T-cell (primary cell): ENCODE measurements at places on chromosomes 3 and 15.

DNA sequence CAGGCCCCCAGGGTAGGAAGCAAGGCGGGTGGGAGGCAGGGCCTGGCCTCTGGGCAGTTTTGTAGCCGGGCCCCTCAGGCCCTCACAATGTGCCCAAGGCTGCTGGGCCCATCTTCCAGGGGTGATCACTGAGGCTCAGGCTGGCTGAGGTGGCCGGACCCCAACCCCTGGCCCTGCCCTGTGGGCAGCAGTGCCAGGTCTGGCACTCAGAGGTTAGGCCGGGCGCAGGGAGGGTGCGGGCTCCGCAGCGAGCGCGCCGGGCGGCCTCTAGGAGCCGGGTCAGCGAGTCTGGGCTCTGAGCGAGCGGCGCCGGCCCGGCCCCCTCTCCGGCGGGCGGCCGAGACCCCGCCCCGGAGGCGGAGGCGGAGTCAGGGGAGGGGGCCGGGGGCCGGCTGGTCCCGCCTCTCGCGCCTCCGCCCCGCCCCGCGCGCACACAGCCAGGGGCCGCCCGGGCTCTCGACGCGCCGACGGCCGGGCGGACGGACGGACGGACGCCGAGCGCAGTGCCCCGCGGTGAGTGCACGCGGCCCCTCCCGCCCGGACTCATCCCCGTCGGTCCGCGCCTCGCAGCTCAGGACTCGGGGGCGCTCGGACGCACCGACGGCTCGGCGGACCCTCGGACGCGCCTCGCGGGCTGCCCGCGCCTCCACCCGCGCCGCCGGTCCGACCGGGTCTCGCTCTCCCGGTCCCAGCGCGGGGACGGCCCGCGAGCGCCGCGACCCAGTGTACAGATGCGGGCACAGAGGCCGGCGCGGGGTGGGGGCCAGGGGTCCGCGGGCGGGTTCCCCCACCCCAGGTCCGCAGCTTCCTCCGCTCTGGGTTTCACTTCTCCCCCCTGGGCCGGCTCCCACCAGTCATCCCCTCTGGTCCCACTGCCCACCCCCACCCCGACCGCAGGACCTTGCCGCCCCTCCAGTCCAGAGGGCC is at the start of gene FBLN2:
TSS of gene FBLN2 (plus strand) at position 430 of the 927 bp plus-strand sequence. CDS start 21,231 bp downstream, outside the sequence.
- H3K4me1 ChIP-seq: peaks cover 54% of the 10 kb centered on the region
- H3K27me3 ChIP-seq: peaks cover 77% of the 10 kb centered on the region
- no peak for DNase-seq
- H3K27ac ChIP-seq: no peak within 1 kb of the TSS
- no peak within 1 kb of the TSS for H3K4me3 ChIP-seq

DNA sequence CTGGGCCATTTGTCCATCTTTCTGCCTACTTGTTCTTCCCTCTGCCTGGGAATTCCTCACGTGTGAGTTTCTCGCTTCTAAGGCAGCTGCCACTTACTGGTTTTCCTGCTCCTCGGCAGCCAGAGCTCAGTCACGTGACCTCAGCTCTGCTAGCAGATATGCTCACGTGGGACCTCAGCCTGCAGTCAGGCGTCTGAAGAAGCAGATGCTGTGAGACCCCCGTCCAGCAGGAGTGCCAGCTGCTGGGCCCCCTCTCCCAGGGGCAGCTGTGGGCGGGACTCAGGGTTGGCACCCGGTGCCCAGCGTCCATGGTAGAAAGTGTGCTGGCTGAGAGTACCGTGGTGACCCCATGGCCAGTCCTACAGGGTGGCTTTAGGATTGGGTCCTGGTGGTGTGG is 161.3 kb upstream of the TLE3 start:
- DNase-seq: peak; percentile 47
- peaks cover 4% of the 10 kb centered on the region for H3K27me3 ChIP-seq
- H3K4me3 ChIP-seq: peak overlapping the region; percentile 49

DNA sequence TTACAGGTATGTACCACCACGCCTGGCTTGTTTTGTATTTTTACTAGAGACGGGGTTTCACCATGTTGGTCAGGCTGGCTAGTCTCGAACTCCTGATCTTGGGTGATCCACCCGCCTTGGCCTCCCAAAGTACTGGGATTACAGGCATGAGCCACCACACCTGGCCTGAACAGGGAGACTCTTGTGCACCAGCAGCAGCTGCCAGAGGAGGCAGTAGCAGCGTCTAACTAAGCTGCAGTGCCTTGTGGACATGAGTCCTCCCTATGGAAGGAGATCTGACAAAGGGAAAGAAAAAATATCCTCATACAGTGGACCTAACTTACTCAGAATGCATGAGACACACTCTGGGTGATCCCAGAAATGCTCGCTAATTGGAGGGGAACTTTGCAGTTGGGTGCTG is 36.8 kb upstream of the NEO1 start:
- no peaks in the 10 kb centered on the region for H3K36me3 ChIP-seq
- no peak overlapping the region for H3K27ac ChIP-seq
- H3K4me1 ChIP-seq: no peaks in the 10 kb centered on the region
- peaks cover 10% of the 10 kb centered on the region for H3K27me3 ChIP-seq
- H3K4me3 ChIP-seq: no peak overlapping the region
- no peak for DNase-seq

- peaks cover 2% of the 10 kb centered on the region for H3K27me3 ChIP-seq
- DNase-seq: no peak
- H3K36me3 ChIP-seq: no peaks in the 10 kb centered on the region
- H3K4me1 ChIP-seq: no peaks in the 10 kb centered on the region
- no peak overlapping the region for H3K4me3 ChIP-seq
Observed at GRCh38 chr3:149541091-149541491, 66.6 kb downstream of the TM4SF4 start.

DNA sequence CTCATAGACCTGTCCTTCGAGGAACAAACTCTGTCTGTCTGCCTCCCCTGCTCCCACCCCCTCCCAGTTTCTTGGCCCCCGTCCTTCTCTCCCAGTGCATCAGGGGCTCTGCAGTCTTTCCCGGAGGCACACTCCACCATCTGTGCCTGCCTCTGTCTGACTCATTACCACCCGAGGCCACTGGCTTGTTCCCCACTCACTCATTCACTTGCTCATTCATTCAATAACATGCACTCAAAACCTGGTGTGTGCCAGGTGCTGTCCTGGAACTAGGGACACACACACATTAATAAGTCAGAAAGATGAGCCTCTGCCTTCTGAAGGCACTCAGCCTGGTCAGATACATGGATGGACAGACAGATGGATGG is 12.4 kb downstream of the AMIGO3 start:
- H3K36me3 ChIP-seq: peaks cover 34% of the 10 kb centered on the region
- no peak overlapping the region for H3K27ac ChIP-seq
- no peak overlapping the region for H3K4me3 ChIP-seq
- H3K27me3 ChIP-seq: no peaks in the 10 kb centered on the region

- DNase-seq: no peak
- H3K27me3 ChIP-seq: no peaks in the 10 kb centered on the region
- H3K27ac ChIP-seq: no peak overlapping the region
- H3K4me3 ChIP-seq: no peak overlapping the region
- no peaks in the 10 kb centered on the region for H3K36me3 ChIP-seq
- no peaks in the 10 kb centered on the region for H3K4me1 ChIP-seq
Observed at GRCh38 chr3:182671942-182672341, 121.4 kb upstream of the ATP11B start.

- H3K4me3 ChIP-seq: no peak overlapping the region
- peaks cover 8% of the 10 kb centered on the region for H3K27me3 ChIP-seq
- no peaks in the 10 kb centered on the region for H3K4me1 ChIP-seq
- no peak for DNase-seq
Observed at GRCh38 chr3:64220161-64220914, 4.9 kb downstream of the PRICKLE2 start.

GRCh38 chr15:51190424-51191068 is 95.8 kb upstream of the TNFAIP8L3 start:
- H3K4me3 ChIP-seq: no peak overlapping the region
- no peak overlapping the region for H3K27ac ChIP-seq
- no peaks in the 10 kb centered on the region for H3K27me3 ChIP-seq
- no peak for DNase-seq

GRCh38 chr15:47717036-47717612 is at the start of gene SEMA6D:
SEMA6D (plus strand) TSS chr15:47717505; CDS start chr15:47759799, 42,294 bp downstream.
- H3K4me1 ChIP-seq: no peaks in the 10 kb centered on the region
- H3K27me3 ChIP-seq: peaks cover 26% of the 10 kb centered on the region
- no peaks in the 10 kb centered on the region for H3K36me3 ChIP-seq
- H3K4me3 ChIP-seq: no peak within 1 kb of the TSS
- H3K27ac ChIP-seq: no peak within 1 kb of the TSS
- DNase-seq: no peak

DNA sequence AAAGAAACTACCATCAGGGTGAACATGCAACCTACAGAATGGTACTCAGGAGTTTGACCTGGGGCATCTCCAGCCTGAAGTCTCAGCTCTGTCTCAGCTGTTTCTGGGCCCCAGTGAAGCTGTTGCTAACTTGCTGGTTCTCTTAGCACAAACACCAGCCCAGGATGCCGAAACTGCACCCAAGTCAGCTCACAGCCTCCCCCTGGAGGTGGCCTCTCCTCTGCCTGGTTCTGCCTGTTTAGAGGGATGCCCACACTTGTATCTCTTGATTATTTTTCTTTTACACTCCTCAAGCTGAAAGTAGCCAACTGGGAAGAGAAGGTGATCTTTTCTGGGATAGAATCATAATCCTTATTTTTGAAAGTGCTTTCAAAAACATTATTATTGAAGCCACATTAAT is 289.0 kb upstream of the RASGRP1 start:
- no peak overlapping the region for H3K4me3 ChIP-seq
- peak; percentile 17 for DNase-seq
- H3K4me1 ChIP-seq: no peaks in the 10 kb centered on the region
- no peak overlapping the region for H3K27ac ChIP-seq
- H3K36me3 ChIP-seq: no peaks in the 10 kb centered on the region

DNA sequence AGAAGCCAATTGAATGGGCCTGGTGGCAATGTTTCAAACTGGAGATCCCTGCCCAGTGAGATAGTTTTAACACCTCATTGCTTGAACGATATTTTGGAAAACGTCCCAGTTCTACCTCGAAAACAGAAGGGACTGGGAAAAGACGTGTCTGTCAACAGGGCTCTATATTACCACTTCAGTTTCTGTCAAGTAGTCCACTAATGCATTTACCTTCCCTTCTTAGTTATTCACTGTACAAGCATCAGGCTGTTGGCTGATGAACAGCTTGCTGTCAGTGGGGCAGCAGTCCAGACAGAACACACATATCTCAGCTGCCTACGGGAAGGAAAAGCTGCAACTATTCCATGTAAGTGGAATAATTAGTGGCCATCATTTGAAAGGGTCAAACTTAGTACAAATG is 794.7 kb upstream of the GBE1 start:
- no peaks in the 10 kb centered on the region for H3K4me1 ChIP-seq
- no peak overlapping the region for H3K4me3 ChIP-seq
- H3K36me3 ChIP-seq: no peaks in the 10 kb centered on the region
- no peaks in the 10 kb centered on the region for H3K27me3 ChIP-seq
- no peak for DNase-seq

DNA sequence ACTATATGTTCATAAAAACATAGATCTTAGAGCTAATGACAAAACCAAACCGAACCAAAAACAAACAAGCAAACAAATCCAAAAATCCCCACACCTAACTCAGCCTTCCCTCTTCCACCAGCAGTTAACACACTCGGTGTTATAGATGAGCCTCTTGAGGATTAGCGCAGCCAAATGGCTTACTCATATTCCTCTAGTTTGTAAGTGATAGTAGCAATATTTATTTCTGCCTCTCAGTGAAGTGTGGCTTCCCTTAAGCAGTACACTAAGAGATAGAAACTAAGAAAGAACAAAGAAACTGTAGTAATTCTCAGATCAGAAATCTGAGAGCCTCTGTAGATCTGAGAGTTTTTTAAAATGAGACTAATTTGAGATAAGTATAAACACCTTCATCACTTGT is 2.4 kb upstream of the NCEH1 start:
- H3K27ac ChIP-seq: no peak overlapping the region
- H3K27me3 ChIP-seq: no peaks in the 10 kb centered on the region
- no peaks in the 10 kb centered on the region for H3K36me3 ChIP-seq
- H3K4me3 ChIP-seq: no peak overlapping the region

DNA sequence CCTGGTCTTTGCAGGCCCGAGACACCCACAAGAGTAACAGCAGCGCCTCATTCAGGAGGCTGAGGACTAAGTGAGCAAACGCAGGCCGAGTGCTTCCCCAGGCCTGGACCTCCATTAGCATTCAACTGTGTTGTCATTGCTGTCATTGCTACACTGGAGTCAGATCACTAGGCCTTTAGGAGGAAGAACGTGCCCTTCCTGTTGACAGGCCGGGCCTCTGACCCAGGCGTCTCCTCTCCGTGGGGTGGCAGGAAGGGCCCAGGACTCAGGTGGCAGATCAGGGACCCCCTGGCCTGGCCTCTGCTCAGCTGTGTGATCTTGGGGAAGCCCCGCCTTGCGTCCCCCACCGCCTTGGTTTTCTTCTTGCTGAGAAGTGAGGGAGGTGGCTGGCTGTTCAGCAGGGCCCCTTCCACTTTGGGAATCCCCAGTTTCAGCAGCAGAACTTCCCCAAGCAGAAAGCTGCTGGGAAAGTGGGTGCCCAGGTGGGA is 19.1 kb downstream of the ZDHHC19 start:
- no peaks in the 10 kb centered on the region for H3K27me3 ChIP-seq
- peak; percentile 48 for DNase-seq
- no peaks in the 10 kb centered on the region for H3K36me3 ChIP-seq

GRCh38 chr3:141333836-141334626 is 34.3 kb upstream of the ZBTB38 start:
- no peak overlapping the region for H3K27ac ChIP-seq
- H3K4me1 ChIP-seq: no peaks in the 10 kb centered on the region
- peaks cover 10% of the 10 kb centered on the region for H3K27me3 ChIP-seq
- no peaks in the 10 kb centered on the region for H3K36me3 ChIP-seq

DNA sequence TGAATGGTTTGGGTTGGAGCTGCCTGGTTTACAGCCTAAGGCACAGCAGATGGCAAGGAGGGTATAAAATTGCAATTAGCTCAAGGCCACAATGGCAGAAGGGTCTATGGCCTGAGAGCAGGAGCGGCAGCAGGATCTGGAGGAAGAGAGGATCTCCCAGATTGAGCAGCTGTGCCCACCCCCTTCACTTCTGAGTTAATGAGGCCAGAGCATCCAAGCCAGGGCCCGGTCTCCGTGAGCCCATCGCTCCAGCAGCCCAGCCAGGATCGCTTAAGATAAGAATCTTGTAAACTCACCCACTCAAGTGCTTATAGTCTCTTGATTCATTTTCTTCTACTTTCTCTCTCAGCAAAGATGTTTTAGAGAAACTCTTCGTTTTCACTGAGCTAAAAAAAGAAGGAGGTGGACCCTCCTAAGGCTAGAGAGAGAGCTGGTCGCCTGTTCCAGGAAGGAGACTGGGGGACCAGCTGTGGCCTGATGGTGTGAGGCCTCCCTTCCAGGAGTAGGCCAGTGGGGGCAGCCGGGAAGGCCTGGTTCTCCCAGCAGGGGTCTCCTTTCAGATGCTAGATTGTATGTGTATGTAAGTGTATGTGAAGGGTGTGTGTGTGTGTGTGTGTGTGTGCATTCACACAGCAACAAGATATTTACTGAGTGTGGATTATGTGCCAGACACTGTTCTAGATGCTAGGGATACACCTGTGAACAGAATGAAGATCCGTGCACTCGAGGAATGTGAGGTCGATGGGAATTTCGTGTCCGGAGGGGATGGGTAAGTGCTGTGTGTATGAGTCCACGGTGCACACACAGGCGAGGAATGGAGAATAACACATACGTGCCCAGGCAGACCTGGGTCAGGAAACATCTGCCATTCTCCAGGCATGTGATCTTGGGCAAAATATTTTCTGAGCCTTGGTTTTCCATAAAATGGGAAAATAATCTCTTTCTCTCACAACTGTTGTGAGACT is 18.6 kb downstream of the MAGEF1 start:
- DNase-seq: no peak
- no peaks in the 10 kb centered on the region for H3K4me1 ChIP-seq
- no peak overlapping the region for H3K4me3 ChIP-seq
- no peak overlapping the region for H3K27ac ChIP-seq
